ENCODE measurements at places on chromosomes 2 and 18.

DNA sequence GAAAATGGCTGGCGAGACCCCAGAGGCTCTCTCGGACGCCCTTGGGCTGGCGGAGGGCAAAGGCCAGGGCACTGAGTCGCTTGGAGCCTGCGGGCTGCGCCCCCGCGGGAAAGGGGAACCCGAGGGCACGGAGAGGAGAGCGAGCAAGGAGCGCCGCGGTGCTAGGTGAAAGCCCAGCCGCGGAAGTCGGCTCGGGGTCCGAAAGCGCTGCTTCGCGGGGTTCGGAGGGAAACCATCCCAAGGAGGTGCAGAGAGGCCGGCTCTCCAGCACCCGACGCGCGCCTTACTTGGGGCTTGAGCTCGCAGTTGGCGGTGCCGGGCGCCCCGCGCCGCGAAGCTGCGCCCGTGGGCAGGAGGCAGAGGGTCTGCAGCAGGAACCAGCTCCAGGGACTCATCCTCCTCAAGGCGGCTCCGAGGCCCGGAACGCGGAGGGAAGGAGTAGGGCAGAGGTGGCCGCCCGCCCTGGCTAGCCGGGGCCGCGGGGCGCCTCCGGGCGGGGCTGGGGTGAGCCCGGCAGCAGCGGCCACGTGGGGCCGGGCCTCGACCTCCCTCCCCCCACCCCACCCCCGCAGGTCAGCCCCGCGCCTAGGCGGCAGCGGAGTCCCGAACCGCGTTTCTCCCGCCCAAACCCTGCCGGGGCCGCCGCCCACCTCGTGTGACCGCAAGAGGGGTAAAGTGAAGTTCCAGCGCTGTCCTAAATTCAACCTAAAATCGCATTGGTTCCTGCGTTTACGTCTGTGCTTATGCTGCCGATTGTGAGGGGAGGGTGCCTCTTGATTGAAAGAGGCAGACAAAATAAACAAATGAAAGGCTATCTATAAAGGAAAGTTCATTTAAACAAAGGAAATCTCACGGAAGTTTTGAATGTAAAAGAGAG is at the start of gene TRABD2A:
Gene TRABD2A, minus strand, starts transcription at position 440 of the 877 bp plus-strand sequence. Its CDS starts 45 bp downstream, at position 395.
- DNase-seq, result peak; percentile 45

GRCh38 chr2:241974096-241974495 is 104.6 kb downstream of the RTP5 start:
- DNase-seq, result no peak

DNA sequence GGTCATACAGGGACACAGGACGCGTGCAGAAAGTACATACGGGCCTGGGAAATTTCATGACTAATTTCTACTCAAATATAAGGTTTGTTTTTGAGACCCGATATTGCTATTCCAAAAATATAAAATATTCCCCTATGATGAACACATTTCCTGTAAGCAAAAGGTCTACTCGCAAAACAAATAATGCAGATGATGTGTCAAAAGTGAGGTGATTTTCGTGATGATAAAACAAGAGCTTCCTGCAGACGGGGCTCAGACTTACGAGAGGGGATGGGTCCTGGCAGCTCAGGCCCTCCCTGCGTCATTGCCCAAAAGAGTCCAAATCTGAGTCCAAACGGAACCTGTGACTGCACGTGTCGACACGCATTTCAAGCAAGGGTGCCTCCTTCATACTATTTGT is 62.7 kb downstream of the MBP start:
- no peak for DNase-seq

- DNase-seq, result no peak
Measured at GRCh38 chr2:201579536-201579935, 63.8 kb downstream of the TMEM237 start.

- no peak for DNase-seq
Measured at GRCh38 chr2:73008766-73009135, 62.8 kb downstream of the SFXN5 start.

DNA sequence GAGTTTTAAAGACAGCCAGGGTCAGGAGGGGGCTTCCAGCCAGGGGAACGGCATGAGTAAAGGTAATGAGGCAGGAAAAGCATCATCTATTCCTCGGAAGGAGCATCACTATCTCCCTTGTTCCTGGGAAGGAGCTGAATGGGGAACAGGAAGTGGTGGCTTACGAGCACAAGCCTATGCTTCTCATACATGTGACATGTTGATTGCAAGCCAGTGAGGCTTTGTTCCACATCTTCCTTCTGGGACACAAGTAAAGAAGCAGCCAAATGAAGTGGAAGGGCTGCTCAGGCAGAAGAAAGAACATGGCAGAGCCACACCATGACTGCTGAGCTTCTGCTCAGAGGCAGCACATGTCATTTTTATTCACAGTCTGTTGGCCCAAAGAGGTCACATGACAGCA is 15.1 kb upstream of the LMAN1 start:
- no peak for DNase-seq

DNA sequence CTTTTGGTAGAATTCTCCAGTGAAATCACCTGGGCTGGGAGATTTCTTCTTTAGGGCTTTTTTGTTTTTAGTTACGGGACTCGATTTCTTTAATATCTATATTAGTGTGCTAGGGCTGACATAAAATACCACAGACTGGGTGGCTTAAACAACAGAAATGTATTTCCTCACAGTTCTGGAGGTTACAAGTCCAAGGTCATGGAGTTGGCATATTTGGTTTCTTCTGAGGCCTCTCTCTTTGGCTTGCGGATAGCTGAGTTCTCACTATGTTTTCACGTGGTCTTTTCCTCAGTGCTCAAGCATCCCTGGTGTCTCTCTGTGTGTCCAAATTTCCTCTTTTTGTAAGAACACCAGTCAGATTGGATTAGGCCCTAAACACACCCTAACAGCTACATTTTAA is 208.5 kb upstream of the DTNA start:
- DNase-seq, result no peak

DNA sequence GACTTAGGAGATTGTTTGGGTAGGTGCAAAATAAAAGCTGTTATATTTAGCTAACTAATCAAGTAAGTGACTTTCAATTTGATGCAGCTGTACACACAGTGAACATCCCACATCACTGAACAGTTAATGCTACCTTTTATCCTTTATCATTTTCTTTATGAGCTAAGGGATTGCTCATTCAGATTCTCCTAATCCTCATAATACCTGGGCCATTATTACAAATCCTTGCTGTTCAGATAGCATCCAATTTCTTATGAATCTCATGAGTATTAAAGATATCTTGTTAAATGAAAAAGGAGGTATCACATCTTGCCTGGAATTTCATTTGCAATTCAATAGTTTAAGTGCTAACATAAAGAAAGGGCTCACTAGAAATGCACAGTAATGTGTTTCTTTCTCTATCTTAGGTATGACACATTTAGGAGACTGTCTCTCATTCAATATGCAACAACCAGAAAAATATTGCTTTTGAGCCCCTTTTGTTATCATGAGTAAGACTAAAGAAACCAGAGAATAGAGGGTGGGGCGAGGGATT is 918.5 kb downstream of the CBLN2 start:
- no peak for DNase-seq

GRCh38 chr18:79323471-79323870 is 72.3 kb upstream of the NFATC1 start:
- DNase-seq, result no peak

DNA sequence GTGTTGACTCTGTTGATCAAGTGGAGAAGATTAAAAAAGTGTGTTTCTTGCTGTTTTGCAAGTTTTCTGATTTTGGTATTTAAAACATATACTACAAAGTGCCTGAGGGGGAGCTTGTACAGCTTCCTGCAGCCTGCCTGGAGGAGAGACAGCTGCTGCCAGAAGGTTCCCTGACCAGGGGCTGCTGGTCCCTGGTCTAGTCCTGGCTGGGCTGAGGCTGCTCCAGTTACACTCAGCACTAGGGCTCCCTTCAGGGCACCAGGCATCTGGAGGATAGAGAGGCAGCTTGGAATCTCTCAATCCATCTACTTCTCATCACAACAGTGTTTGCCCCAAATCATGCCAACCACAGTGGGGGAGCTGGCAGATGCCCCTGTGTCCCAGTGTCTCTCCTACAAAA is 4.8 kb downstream of the MC2R start:
- no peak for DNase-seq

DNA sequence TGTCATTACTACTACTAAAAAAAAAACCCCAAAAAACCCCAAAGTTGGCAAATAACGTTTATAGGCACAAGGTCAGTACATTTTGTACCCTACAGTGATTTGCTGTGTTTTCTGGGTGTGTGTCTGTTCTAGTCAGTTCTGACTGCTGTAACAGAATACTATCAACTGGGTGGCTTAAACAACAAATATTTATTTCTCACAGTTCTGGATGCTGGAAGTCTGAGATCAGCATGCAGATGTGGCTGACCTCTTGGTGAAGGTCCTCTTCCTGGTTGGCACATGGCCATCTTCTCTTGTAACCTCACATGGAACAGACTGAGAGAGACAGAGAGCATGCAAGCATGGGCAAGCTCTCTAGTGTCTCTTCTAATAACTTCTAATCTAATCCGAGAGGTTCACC is 103.1 kb downstream of the CERS6 start:
- DNase-seq, result no peak

DNA sequence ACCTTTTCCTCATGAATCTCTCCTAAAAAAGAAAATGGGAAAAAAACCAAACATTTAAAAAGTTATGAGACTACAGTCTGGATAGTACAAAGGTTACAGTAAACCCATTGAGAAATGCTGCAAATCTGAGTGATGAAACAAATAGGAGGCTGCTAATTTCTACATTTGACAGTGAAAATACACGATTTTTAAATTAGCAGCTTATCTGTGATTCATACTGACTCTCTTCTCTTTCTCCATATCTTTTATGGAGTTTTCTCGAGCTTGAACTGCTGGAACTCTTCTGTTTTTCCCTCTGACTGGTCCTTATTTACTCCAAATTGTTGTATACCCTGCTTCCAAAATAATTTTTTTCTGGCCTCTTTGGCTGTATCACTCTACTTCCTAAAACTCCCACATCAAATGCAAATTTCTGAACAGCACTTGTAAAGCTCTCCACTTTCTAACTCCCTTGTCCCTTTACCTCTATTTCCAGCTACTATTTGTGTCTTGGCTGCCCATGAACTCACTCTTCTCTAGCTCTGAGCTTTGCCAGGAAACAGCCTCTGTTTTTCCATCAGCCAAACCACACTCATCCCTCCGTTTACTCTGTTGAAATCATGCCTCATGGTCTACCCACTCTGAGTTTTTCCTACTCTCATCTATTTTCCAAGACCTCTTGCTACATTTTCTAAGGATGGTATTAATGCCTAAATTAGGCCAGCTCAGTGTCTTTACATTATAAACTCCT is 73.7 kb downstream of the RBMS1 start:
- DNase-seq, result peak; percentile 58

- DNase-seq, result no peak
Measured at GRCh38 chr2:47031909-47032668, 116.5 kb upstream of the MCFD2 start.

GRCh38 chr2:46328829-46329228 is 31.6 kb downstream of the EPAS1 start:
- DNase-seq, result no peak

GRCh38 chr2:25481381-25482300 is 139.9 kb upstream of the DNMT3A start:
- peak; percentile 24 for DNase-seq

- DNase-seq, result no peak
Measured at GRCh38 chr2:36354811-36355150, 797 bp upstream of the CRIM1 start.

GRCh38 chr2:233163486-233164103 is 87.9 kb upstream of the ATG16L1 start:
- DNase-seq, result no peak

GRCh38 chr2:33777786-33778185 is 178.7 kb upstream of the FAM98A start:
- DNase-seq, result no peak

DNA sequence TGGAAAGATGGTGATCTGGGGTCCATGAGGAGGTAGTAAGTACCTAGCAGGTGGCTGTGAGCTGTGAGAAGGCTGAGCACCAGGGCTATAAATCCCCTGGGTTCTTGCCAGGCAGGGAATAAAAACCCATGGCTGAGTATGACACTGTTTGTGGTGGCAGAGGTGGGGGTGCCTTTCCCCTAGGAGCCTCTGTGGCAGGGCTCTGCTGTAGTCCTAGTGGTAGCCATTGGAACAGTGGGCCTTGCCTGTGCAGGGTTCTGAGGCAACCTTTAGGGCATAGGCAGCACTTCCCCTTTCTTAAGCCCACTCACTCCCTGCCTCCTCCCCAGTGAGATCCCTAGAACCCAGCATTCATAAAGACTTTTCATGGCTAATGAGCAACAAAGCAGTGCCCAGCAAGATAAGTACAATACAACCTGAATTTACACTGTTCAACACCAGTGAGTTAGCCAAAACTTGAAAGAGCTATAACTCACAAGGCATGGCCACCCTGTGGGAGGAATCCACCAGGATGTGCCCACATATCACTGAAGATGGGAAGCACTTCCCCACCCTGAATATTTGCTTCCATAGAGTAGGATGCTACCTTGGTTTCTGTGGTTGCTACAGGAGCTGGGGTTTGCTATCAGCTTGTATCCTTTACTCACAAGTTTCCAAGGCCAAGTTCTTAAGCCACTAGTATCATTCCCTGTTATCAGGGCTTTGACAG is 100.9 kb upstream of the NEUROD1 start:
- DNase-seq, result no peak

DNA sequence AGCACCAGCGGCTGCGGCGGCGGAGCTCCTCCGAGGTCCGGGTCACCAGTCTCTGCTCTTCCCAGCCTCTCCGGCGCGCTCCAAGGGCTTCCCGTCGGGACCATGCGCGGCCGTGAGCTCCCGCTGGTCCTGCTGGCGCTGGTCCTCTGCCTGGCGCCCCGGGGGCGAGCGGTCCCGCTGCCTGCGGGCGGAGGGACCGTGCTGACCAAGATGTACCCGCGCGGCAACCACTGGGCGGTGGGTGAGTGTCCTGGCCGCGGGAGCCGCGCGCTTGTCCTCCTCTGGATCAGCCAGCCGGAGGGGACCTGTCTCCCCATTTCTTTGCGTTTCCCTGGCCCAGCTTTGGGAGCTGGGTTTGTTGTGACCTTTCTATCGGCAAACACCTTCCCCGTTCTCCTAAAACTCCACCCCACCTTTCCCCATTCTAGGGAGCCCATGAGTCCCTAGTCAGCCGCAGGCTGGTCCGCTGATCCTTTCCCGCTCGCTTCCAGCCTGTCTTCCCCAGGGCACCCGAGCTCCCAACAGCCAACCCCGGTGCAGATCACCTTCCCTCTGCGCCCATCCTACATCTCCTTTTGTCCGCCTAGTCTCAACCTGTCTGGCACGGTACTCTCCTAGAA is 316 bp downstream of the GRP start:
- peak; percentile 46 for DNase-seq
